ENCODE measurements at places on chromosomes 12 and 14. TPM values are rescaled to one million over a fixed set of nuclear protein-coding genes. Genes with fewer than 3 reads are reported as not detected.

The CLEC2A gene
- total RNA-seq, result not detected

The NKX2-1 gene
- total RNA-seq, result not detected

- DNase-seq, result no peak
Measured at GRCh38 chr14:52821805-52822250, 30.4 kb upstream of the GNPNAT1 start.

GRCh38 chr14:51081209-51081608, 13.7 kb downstream of the TRIM9 start:
- DNase-seq, result no peak

- DNase-seq, result no peak
Measured at GRCh38 chr14:75630695-75631452, 29.8 kb downstream of the ERG28 start.

DNA sequence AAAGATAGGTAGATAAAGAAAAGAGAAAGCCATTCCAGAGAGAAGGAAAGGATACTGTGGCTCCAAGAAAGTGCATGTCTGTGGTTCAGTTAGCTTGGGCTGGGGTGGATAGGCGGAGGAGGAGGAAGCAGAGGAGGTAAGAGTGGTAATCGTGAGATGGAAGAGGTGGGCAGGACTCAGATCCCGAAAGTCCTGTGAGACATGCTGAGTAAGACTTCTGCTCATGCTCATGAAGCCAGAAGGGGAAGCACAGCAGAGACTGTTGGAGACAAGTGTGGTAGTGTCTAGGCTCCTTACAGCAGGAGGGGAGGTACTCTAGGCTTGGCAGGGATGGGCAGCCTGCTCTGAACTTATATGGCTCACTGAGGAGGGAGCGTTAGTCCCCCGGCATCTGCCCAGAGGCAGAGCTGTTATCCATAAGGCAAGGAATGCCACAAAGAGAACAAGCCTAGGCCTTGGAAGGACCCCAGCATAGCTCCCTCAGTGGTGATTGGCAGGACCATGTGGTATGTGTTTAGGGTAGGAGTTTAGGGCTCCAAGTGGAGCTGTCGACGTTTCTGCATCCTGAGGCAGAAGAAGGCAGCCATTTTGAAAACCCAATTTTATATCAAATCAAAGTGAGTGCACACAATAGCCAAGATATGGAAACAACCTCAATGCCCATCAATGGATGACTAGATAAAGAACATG, 135.3 kb downstream of the SMOC1 start:
- DNase-seq, result no peak

DNA sequence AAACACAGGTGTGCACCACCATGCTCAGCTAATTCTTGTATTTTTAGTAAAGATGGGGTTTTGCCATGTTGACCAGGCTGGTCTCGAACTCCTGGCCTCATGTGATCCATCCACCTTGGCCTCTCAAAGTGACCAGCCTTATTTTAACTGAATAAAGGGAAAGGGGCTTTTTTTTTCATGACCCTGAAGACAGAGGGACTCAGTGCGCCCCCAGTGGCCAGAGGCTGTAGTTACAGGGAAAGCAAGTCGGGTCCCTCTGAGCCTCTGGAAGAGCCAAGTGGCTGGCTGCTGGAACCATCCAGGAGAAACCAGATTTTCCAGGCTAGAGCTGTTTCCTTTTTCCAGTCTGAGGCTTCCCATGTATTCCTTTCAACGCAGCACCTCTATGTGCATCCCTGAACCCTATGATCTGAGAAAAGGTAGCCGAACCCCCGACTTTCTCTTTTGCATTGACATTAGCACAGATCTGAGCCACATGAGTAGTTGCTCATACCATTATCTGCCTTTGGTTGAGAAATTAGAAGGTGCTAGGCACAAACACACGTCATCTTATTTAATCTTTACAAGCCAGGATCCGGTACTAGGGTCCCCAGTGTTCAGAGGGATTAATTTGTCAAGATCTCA, 342.7 kb downstream of the CACNA1C start:
- DNase-seq, result peak; percentile 77

Data from pancreas (tissue), 10 donors.